Effector memory CD4-positive, alpha-beta T cell (primary cell): ENCODE measurements at places on chromosomes 3 and 15.
A peak's percentile ranks its signal among the peaks of the same experiment; 100 is the strongest.

DNA sequence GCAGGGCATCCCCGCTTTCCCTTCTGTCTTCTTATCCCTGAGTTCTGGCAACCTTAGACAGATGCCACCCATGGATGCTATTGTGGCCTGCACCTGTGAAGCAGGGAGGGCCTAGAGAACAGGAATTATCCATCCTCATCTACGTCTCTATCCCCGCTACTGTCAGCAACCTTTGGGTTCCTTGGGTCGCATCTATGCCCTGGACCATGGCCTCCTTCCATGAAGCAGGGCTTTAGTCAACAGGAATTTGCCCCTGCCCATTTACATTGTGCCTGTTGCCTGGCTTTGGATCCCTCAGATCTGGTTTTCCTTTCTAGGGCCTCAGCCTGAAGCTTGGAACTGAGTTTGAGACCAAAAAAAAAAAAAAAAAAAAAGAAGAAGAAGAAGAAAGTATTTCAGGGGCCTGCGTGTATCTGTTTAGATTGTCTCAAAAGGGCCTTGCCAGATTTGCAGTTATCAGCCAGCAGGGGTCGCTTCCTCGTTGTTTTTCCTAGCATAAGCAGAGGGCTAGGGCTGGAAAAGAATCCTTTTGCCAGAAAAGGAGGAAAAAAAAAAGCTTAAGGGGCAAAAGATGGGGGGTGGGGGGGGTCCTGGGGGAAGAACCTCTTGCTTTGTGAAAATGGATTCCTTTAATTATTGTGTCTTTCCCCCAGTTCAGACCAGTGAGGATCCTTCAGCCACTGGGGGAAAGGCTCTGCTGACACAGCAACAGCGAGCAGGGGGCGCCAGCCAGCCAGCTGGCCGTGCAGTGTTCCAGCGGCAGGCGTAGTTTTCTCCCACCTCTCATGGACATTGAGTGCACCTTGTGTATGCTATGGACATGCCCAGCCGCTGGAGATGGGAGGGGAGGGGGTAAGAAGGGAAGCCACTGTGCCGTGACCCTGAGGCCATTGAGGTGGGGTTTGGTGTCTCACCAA is 65.7 kb upstream of the ALDH1L1 start:
- DNase-seq, result no peak

GRCh38 chr3:114557791-114558190 is 264.0 kb downstream of the TIGIT start:
- DNase-seq, result no peak

GRCh38 chr3:182063742-182064141 is 352.0 kb downstream of the SOX2 start:
- DNase-seq, result no peak

DNA sequence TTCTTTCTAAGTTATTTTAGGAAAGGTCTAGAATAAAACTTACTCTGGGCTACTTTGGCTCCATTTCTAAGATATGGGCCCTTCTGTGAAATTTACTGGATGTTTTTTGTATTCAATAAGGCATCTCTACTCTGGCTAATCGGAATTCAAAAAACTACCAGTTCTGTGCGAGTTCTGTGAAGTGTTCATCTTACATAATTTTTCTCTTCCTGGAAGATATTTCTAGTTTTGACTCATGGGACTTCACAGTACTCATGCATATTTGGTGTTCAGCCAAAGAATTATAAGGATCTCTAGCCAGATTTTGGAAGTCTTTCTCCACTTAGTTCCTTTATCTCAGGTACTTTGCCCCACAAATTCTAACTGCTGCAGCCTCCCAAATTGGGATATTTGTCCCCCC is 46.4 kb upstream of the MBNL1 start:
- no peak for DNase-seq

DNA sequence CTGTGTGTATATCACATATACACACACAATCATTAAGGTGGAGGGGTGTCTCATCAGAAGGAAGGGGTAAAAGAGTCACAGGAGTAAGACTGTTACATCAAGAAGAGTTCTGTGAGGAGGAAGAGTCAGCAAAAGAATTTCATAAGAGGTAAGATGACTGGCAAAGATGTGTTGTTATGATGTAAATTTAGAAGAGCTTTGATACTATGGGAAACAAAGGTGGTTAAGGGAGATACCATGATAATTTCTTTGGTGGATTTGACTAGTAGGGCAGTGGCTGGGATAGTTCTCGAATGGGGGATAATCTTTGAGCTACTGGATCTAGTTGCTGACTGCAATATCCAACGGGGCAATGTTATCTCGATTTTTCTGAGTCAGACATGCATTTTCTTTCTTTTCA is 61.6 kb downstream of the STAG1 start:
- no peak for DNase-seq

GRCh38 chr15:67750371-67750770 is 74.9 kb upstream of the SKOR1 start:
- DNase-seq, result no peak

DNA sequence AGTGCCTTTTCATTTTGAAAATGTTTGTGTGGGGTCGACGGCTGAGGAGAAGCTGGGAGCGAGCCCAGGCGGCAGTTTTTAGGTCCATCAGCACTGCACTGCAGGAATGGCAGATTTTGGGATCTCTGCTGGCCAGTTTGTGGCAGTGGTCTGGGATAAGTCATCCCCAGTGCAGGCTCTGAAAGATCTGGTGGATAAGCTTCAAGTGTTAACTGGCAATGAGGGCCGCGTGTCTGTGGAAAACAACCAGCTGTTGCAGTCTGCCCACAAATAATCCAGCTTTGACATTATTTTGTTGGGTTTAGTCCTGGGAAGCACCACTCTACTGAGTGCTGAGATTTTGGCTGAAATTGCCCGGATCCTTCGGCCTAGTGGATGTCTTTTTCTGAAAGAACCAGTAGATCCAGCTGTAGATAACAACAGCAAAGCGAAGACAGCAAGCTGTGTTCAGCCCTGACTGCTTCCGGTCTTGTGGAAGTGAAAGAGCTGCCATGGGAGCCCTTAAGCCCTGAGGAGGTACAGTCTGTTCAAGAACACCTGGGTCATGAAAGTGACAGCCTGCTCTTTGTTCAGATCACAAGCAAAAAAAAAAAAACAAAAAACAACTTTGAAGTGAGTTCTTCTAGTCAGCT is 13.1 kb upstream of the ANP32A start:
- DNase-seq, result no peak

- DNase-seq, result no peak
Measured at GRCh38 chr3:11589706-11590105, 54.0 kb downstream of the VGLL4 start.

GRCh38 chr3:81947359-81947758 is 185.9 kb upstream of the GBE1 start:
- no peak for DNase-seq

GRCh38 chr3:179734497-179735281 is 81.8 kb downstream of the USP13 start:
- no peak for DNase-seq

- DNase-seq, result no peak
Measured at GRCh38 chr3:125150525-125151441, 61.8 kb downstream of the SLC12A8 start.

DNA sequence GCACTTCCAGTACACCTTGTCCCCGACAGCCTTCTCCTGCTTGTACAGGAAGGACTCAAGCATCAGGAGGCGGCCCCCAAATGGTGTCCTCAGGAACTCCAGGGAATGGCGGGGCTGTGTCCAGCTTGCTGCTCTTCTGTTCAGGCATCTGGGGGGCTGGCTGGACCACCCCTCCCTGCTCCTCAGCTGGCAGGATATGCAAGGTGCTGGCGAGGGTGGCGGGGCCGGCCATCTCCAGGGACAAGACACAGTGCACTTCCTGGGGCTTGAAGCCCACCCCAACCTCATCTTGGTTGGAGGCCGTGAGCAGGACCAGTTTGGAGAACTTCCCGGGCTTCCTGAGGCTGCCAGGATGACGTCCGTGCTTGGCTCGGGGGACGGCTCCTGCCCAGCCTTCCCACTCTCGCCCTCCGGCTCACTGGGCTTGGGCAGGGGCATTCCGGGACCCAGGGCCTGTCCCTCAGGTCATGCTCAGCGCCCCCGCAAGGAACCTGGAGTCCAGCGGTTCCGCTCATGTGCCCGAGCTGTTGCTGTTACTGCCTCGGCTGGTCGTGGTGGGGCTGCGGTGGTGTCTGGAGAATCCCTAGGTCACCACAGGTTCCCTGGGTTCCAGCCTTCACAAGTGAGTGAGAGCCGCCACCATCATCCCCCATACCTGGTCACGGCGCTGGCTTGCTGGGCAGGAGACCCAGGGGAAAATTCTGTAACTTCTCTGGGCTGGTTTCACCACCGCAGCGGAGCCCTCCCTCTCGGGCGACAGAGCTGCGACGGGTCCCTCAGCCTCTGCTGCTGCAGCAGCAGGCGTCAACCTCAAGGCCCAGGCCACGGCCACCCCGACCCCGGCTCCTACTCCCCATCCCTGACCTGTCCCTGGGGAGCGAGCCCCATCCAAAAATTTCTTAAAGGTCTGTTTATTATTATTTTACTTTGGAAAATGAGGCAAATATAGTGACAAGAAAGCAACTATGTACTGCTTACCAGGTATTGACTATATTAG is 82.8 kb upstream of the FXR1 start:
- no peak for DNase-seq

- no peak for DNase-seq
Measured at GRCh38 chr15:33048255-33048654, 146.3 kb downstream of the FMN1 start.

- DNase-seq, result no peak
Measured at GRCh38 chr15:78372880-78373279, 32.7 kb downstream of the CRABP1 start.

DNA sequence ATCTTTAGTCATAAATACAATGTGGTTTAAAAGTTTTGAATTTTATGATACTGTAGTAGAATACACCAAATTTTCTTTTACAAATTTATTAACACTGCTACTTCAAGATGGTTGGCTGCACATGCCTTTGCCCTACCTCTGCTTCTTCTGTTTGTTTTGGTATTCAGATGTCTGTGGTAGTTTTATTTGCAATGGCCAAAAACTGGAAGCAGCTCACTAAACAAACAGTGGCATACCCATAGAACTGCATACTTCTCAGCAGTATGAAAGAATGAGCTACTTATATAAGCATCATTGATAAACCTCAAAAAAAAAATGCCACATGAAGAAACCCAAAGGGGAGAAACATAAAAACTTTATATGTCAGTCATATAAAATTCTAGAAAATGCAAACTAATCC is 19.5 kb downstream of the ARIH2 start:
- no peak for DNase-seq

DNA sequence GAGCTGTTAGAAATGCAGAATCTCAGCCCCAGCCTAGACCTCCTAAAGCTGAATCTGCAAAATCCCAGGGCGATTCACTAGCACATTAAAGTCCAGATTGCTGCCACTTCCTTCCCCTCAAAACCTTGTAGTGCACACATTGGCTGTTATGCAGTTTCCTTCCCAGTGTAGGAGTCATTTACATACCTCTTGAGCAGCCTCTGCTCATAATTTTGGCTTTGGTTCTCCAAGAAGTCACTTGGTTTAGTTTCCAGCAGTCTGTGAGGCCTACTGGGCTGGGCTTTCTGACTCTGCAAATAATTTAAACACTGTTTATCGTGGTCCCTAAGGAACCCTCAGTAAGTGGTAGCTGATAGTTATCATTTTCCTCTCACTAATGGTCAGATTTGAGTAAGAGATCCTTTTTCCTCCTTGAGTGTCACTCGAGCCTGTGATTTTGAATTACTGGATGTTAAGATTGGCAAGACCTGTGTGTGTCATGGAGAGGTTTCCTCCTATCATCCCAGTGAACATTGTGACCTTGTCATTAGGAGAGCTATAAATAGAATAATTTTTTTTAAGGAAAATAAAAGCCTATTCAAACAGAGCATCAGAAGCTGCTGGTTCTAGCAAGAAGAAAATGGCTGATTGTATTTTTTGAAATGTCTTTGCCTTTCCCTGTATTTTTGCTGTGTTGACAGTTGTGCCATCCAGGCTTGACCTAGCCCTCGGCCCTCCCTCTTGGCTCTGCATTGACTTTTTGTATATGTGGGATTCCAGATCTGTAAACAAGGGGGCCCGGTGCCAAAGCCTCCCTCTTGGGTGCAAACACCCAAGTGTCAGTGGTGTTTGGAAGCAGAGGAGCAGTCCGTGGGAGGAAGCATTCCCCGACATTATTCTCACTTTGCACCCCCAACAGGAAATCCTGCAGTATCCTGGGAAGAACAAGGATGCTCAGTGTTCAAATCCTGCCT is 134.8 kb upstream of the ANKRD28 start:
- DNase-seq, result no peak

DNA sequence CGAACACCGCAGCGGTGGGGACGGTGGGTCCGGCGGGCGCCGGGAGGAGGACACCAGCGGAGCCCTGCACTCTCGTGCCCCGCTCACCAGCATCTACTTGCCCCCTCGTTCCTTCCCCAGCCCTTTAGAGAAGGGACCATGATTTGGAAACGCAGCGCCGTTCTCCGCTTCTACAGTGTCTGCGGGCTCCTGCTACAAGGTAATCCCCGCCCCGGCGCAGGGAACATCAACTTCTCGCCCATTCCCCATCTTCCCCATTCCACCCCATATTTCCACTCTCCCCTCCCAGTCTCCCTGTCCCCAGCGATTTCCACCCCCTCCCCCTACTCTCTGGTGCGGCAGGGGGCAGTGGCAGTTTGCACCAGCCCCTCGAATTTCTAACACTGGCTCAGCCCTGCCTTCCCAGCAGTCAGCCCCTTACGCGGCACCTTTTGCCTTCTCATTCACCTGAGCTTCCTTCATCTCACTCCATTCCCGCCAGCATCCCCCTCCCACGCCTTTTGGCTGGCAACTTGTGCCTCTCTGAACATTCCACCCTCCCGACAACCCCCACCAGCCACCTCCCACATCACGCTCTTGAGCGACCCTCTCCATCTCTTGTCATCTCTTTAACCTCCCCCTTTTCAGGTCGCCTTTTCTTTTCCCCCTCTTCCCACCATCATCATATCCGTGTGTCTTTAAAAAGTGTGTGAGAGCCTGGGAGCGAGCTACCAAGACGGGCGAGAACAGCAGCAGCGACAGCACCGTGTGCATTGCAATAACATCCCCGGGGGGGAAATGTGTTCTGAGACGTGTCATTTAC is 882 bp downstream of the CADM2 start:
- DNase-seq, result no peak

DNA sequence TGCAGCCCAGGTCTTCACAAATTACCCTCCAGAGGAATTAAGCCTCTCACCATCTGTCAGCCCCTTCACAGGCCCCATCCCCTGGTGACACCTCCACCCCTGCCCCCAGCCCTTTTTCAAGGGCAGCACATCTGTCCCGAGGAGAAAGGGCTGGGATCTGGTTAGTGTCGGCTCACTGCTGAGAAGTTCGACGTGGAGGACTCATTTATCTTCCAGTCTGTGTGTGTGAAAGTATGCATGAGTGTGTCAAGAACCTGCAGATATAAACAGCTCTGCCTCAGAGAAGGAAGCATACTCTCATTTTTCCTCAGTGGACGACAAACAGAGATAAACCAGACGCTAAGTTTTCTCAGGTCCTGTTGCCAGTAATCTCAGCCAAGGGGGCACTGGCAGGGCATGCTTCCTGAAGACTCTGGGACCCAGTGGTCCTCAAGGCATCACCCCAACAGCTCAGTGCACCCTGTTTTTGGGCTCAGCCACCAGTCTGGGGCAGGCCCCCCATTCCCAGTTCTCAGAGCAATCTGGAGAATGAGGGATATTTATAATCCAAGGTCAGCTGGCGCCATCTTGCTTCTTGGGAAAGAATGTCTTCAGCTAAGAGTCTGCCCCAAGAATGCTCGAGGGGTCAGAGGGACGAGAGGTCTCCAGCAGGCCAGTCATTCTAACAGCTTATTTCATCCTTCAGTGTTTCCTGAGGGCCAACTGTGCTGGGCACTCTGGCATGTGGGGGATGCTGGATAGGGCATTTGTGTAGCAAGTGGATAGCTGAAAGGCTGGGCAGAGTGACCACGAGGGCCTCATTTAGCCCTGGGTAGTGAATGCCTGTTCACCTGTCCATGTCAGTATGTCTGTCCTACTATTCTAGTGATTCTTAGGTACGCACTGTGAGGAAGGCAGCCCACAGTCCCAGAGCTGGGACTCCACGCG is 73.6 kb downstream of the ADCY5 start:
- DNase-seq, result no peak

GRCh38 chr15:100341239-100341749 is 481 bp downstream of the ADAMTS17 start:
- peak; percentile 25 for DNase-seq
